ENCODE measurements at places on chromosomes 3 and 15.

GRCh38 chr3:113631573-113631972 is 64.9 kb downstream of the USF3 start:
- no peak for DNase-seq

- peak; percentile 84 for DNase-seq
Measured at GRCh38 chr3:10292505-10293419, at the start of gene GHRL. TSS of gene GHRL (minus strand) at chr3:10292947. CDS start at chr3:10290180, 2,767 bp downstream.

- DNase-seq: peak; percentile 53
Measured at GRCh38 chr3:42728056-42728455, 25.5 kb upstream of the HHATL start.

DNA sequence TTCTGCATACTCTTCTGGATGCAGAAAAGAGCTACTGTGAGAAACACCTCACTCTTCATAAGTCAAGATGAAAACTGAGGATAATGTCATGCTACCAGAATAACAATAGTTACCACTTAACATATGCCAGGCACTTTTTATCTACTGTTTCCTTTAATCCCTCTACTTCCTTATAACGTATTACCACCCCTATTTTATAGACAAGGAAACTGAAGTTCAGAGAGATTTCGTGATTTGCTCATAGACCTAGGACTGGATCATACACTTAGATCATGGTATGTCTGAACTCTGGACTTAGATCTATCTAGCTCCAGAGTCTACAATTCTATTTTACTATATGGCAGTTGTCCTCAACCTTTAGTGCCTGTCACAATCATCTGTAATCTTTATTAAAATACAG is 155.7 kb upstream of the TSPAN3 start:
- DNase-seq: no peak

DNA sequence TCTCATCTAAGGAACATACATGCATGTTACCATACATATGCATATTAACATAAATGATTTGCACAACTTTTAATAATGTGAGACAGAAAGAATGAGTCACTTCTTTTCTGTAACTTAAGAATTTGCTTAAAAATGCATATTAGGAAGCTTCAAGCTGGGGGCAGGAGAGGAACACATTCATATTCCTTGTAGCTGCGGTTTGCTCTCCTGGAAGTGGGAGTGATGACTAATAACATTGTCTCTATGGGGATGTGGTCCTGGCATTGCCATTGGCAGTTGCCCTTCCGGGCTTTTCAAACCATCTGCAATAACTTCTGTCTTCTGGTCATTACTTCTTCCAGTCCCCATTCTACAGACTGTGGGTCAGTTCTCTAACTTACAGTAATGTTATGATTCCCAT is 15.6 kb downstream of the CHST2 start:
- DNase-seq: no peak
